WTC11 (cell line): ENCODE measurements at places on chromosomes 6 and 20. TPM values are rescaled to one million over a fixed set of nuclear protein-coding genes. Genes with fewer than 3 reads are reported as not detected.
A peak's percentile ranks its signal among the peaks of the same experiment; 100 is the strongest.

- no peaks in the 10 kb centered on the region for H3K27me3 ChIP-seq
- DNase-seq: no peak
- H3K36me3 ChIP-seq: no peaks in the 10 kb centered on the region; the same call in 1 of the 2 replicates
- H3K27ac ChIP-seq: no peak overlapping the region
- no peak overlapping the region for H3K4me3 ChIP-seq
Observed at GRCh38 chr20:52926505-52926904, 45.7 kb upstream of the TSHZ2 start.

GRCh38 chr20:9068233-9068801 is 570 bp upstream of the PLCB4 start:
- no peaks in the 10 kb centered on the region for H3K27me3 ChIP-seq
- peaks cover 45% of the 10 kb centered on the region for H3K4me1 ChIP-seq
- DNase-seq: peak; percentile 70

DNA sequence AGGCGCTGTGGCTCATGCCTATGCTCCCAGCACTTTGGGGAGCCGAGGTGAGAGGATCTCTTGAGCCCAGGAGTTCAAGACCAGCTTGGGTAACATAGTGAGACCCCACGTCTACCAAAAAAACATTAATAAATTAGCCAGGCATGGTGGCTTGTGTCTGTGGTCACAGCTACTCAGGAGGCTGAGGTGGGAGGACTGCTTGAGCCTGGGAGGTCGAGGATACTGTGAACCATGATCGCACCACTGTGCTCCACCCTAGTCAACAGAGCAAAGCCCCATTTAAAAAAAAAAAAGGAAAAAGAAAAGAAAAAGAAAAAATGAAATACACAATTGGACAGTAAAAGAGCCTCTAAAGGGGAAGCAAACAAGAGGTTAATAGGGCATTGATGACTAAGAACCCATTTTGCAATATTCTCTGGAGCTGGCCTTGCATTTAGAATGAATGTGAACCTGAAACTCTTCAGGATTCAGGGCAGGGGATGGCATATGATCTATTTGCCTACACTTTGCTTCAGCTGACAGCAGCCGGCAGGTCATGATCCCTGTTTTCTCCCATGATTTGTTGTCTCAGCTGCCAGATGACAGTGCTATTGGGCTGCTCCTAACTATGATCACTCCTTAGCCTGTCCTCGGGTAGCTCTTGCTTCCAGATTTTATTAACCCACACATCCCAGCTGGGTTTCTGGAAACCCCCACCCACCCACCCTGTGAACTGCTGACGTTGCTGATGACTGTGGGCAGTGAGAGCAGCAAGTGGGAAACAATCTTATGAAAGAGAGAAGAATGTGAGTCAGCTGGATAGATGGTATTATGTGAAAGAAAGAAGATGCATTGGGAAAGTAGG is 83.8 kb upstream of the ELOVL5 start:
- no peaks in the 10 kb centered on the region for H3K4me1 ChIP-seq
- no peaks in the 10 kb centered on the region for H3K36me3 ChIP-seq
- no peak overlapping the region for H3K4me3 ChIP-seq
- H3K27ac ChIP-seq: no peak overlapping the region
- no peak for DNase-seq

The TTLL9 gene
- 0.39 TPM in 1 of 3 replicates, not detected in the others for total RNA-seq

DNA sequence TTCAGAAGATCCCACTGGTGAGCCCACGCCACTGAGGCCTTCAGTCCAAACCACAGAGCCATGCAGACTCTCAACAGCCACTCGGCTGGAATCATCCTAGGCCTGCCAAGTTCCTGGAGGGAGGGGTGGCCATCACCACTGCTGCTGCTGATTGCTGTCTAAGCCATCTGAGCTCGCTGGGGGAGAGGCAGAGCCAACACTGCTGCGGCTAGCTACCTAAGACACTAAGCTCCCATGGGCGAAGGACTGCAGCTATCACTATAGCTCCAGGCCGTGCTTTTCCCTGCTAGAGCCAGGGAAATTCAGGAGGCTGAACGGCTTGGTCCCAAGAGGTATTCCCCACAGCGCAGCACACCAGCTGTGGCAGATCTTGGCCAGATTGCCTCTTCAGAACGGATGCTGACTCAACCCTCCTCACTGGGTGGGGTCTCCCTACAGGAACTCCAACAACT is 73.6 kb downstream of the TBC1D32 start:
- H3K4me1 ChIP-seq: no peaks in the 10 kb centered on the region
- DNase-seq: no peak
- H3K36me3 ChIP-seq: peaks cover 30% of the 10 kb centered on the region
- no peaks in the 10 kb centered on the region for H3K27me3 ChIP-seq
- H3K4me3 ChIP-seq: no peak overlapping the region
- H3K27ac ChIP-seq: no peak overlapping the region

DNA sequence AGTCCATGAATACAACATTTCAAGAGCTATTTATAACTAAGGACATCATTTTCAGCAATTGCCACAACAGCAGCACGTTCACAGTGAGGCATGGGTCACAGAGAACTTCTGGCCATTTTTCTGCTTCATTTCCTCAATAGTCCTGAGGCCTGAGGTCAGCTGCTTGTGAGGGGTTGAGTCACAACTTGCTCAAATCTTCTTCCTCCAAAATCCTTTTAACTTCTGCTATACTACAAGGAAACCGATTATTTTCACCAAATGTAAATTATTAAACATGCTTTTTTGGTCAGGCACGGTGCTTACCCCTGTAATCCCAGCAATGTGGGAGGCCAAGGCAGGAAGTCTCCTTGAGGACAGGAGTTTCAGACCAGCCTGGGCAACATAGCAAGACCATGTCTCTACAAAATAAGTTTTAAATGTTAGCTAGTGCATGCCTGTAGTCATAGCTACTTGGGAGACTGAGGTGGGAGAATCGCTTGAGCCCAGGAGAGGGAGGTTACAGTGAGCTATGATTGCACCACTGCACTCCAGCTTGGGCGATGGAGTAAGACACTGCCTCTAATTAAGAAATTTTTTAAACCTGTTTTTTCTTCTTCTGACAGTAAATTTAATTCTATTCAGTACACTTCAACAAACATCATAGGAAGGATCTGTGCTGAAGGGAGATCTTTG is 11.1 kb upstream of the SLC16A10 start:
- no peaks in the 10 kb centered on the region; the same call in 1 of the 2 replicates for H3K27me3 ChIP-seq
- no peak for DNase-seq
- H3K27ac ChIP-seq: no peak overlapping the region
- H3K36me3 ChIP-seq: no peaks in the 10 kb centered on the region
- H3K4me3 ChIP-seq: no peak overlapping the region

DNA sequence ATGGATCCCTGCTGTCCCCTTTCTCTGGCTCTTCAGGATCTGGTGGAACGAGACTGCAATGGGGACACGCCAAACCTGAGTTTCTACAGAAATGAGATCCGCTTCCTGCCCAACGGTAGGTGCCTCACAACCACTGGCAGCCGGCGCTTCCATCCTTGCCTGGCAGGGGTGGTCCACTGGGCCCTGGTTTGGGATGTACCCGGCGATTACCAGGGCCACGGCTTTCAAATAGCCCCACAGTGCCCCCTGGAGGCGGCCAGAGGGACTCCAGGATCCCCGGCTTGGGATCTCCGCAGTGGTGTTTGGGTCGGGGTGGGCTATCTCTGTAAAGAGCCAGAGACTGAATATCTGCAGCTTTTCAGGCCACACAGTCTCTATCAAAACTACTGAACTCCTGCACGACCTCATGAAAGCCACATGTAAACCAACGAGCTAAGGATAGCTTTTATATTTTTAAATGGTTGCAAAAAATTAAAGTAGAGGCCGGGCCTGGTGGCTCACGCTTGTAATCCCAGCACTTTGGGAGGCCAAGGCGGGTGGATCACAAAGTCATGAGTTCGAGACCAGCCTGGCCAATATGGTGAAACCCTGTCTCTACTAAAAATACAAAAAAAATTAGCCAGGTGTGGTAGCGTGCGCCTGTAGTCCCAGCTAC is 3.7 kb downstream of the OGFR start:
- DNase-seq: peak; percentile 88
- peaks cover 7% of the 10 kb centered on the region; the same call in 1 of the 2 replicates for H3K27me3 ChIP-seq
- H3K27ac ChIP-seq: 0 out of 2 replicates have a peak overlapping the region, but pooled peaks have one; percentile 45
- peaks cover 3% of the 10 kb centered on the region; the same call in 1 of the 2 replicates for H3K36me3 ChIP-seq
- no peak overlapping the region for H3K4me3 ChIP-seq
- H3K4me1 ChIP-seq: peaks cover 11% of the 10 kb centered on the region

GRCh38 chr6:74113901-74114300 is 417.9 kb downstream of the CD109 start:
- H3K27me3 ChIP-seq: no peaks in the 10 kb centered on the region; the same call in 1 of the 2 replicates
- no peak overlapping the region for H3K27ac ChIP-seq
- DNase-seq: no peak
- no peaks in the 10 kb centered on the region for H3K4me1 ChIP-seq

The AIF1 gene
- total RNA-seq: 5.4 to 8.5 TPM (median 7.1 TPM) in 3 replicates

GRCh38 chr20:19181552-19181951 is 30.9 kb upstream of the SLC24A3 start:
- no peak overlapping the region for H3K4me3 ChIP-seq
- H3K36me3 ChIP-seq: no peaks in the 10 kb centered on the region
- DNase-seq: no peak
- no peak overlapping the region for H3K27ac ChIP-seq
- H3K4me1 ChIP-seq: no peaks in the 10 kb centered on the region

GRCh38 chr6:152220786-152221185 is 413.3 kb downstream of the ESR1 start:
- H3K27ac ChIP-seq: no peak overlapping the region
- H3K27me3 ChIP-seq: no peaks in the 10 kb centered on the region
- peaks cover 4% of the 10 kb centered on the region; the same call in 1 of the 2 replicates for H3K4me1 ChIP-seq
- DNase-seq: no peak
- no peak overlapping the region for H3K4me3 ChIP-seq

The RIPOR2 gene
- total RNA-seq: 11.3 to 13.5 TPM (median 11.9 TPM) in 3 replicates

The PRRC2A gene
- total RNA-seq: 372 to 381 TPM (median 373 TPM) in 3 replicates

DNA sequence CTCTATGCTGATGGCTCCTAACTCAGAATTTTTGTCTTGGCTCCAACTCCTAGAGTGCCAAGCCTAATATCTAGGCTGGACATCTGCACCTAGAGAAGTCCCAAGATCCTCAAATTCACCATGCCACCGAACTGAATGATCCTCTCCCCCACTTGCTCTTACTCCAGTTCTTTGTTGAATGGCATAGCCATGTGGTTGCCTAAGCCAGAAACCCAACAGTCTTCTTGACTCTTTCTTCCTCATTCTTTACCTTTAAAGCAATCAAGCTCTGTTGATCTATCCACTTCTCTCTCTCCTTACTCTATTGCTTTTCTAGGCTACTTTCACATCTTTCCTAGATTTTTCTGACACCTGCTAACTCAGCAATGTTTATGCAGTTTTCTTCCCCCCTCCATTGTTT is 126.5 kb upstream of the FOXO3 start:
- H3K27me3 ChIP-seq: no peaks in the 10 kb centered on the region
- H3K4me3 ChIP-seq: no peak overlapping the region

The PTK7 gene
- total RNA-seq: 151 to 165 TPM (median 160 TPM) in 3 replicates

The MEP1A gene
- total RNA-seq: 0.09 TPM in 1 of 3 replicates, not detected in the others

The DST gene
- 102 to 132 TPM (median 105 TPM) in 3 replicates for total RNA-seq

- peaks cover 6% of the 10 kb centered on the region for H3K36me3 ChIP-seq
- DNase-seq: no peak
- no peak overlapping the region for H3K27ac ChIP-seq
- no peak overlapping the region for H3K4me3 ChIP-seq
- peaks cover 33% of the 10 kb centered on the region for H3K27me3 ChIP-seq
Observed at GRCh38 chr6:30227763-30228487, 14.7 kb upstream of the TRIM26 start.

The SLC44A4 gene
- total RNA-seq: 3.1 to 3.5 TPM (median 3.5 TPM) in 3 replicates

DNA sequence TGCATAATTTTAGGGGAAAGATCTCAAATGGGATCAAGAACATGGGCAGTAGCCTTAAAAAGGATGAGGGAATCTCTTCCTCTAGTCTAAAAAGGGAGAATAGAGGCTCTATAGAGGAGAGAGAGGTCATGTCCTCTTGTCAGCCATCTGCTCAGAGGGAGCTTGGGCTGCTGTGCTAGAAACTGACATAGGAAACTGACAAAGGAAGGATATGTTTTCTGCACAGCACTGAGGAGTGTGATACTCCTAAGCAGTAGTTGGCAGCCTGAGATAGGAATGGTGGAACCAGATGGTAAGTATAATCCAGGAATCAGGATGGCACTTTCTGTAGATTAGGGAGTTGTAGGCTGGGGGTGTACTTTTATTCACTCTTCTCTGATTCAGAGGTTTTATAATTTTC is 59.2 kb downstream of the PTPRA start:
- peaks cover 6% of the 10 kb centered on the region for H3K36me3 ChIP-seq
- H3K27me3 ChIP-seq: no peaks in the 10 kb centered on the region
- no peak overlapping the region for H3K27ac ChIP-seq
- no peak for DNase-seq
- H3K4me3 ChIP-seq: no peak overlapping the region

The TNXB gene
- total RNA-seq: 6.4 to 10.9 TPM (median 9.0 TPM) in 3 replicates

The LGSN gene
- 0.11 to 0.35 TPM (median 0.18 TPM) in 3 replicates for total RNA-seq

DNA sequence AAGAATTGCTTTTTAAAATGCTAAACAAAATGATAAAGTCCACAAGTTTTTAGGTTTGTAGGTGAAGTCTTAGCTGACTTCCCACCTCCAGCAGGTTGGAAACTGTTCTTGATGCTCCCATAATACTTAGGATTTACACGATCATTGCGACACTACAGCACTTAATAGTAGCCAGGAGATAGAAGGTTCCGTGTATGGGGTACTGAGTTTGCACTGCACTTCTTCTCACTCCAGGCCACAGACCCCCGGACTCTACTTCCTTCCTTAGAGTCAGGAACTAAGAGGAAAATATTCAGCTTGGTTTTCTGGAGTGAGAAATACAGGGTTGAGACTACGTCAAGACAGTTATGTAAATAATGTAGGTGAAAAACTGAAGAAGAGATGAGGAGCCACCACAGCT is 56.1 kb upstream of the SGK1 start:
- no peak for DNase-seq
- peaks cover 4% of the 10 kb centered on the region for H3K36me3 ChIP-seq
- H3K4me3 ChIP-seq: no peak overlapping the region
- H3K27me3 ChIP-seq: no peaks in the 10 kb centered on the region

The MEI4 gene
- 0.18 to 0.21 TPM (median 0.20 TPM) in 3 replicates for total RNA-seq

GRCh38 chr6:136782021-136782770 is 10.1 kb downstream of the MAP3K5 start:
- H3K27ac ChIP-seq: no peak overlapping the region
- DNase-seq: no peak
- no peaks in the 10 kb centered on the region for H3K27me3 ChIP-seq
- H3K4me3 ChIP-seq: no peak overlapping the region
- H3K4me1 ChIP-seq: peaks cover 6% of the 10 kb centered on the region

DNA sequence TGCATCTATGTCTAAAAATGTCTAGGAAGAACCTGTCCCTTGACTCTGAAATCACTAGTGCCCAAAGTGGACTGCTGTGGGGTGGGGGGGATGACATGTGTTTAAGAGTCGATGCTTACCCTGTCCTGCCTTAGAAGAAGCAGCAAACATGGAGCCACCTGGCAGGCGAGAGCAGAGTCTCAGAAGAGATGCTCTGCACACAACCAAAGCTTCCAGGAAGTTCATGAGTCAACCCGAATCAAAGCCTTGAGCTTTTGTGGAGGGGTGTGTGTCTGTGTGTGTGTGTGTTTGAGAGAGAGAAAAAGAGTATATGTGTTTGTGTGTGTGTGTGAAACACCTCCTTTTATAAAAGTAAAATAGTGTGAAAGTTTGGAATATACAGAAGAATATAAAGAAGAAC is 269.9 kb downstream of the ALDH8A1 start:
- H3K27me3 ChIP-seq: no peaks in the 10 kb centered on the region
- DNase-seq: no peak
- H3K27ac ChIP-seq: no peak overlapping the region
- no peak overlapping the region for H3K4me3 ChIP-seq
- peaks cover 19% of the 10 kb centered on the region for H3K4me1 ChIP-seq
